ENCODE measurements at places on chromosomes 11 and 22.

DNA sequence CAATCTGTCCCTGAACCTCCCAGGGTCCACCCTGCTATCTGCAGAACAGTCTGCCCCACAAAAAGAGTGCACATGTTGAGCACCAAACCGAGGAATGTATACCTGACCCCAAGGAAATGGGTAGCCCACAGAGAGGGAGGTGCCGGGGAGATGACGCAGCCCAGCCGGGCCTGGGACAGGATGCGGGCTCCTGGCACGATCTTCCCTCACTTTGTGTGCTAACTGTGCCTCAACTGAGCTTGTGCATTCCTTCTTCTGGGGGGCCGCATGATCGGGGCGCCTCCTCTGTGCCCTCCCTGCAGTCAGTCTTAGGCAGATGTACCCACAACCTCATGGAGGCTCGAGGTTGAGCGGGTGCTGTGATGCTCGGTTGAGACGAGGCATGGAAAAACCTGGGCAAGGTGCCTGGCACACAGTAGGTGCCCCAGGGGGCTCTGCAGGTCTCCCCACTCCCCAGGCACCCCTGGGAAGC, 2.4 kb downstream of the GAS2L1 start:
- DNase-seq, result no peak

- peak; percentile 90 for DNase-seq
Observed at GRCh38 chr22:42364604-42365110, 67.5 kb downstream of the NFAM1 start.

DNA sequence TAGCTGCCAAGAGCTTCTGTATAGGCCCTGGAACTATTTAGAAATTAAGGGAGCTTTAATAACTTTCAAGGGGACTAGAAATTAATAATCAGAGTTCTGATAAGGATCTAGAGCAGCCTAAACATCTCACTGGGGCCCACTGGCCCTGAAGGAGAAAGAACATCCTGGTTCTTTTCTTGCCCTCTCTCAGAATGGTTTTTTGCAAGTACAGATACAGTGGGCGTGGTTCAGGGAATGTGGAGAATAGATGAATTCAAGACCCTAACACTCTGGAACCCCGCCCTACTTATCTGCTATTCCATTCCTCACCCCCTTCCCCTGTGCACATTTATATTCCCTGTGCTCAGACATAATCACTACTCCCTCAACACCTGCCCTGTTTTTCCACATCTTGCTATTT, 90.2 kb downstream of the PARVA start:
- no peak for DNase-seq

DNA sequence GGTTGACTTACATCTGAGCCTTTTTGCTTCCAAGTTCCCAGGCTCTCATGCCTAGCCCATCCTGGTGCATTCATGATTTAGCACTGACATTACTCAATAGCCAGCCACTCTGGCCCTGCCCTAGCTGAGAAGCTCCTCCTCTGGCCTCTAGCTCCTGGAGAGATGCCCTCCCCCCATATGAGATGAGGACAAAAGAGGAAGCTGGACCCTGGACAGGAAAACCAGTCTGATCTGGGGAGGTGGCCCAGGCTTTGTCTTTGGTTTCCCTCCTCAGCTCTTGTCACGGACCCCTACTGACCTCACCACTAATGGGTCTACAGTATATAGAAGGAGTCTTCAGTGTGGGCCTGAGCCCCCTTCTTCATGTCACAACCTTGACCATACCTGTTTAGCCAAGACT, 3.0 kb downstream of the RHOG start:
- DNase-seq, result no peak

- no peak for DNase-seq
Observed at GRCh38 chr11:14676068-14676467, 32.5 kb downstream of the PDE3B start.
